Myocyte (in vitro differentiated cells): ENCODE measurements at places on chromosomes 2 and 18.

- DNase-seq, result no peak
Measured at GRCh38 chr2:9847140-9847539, 3.9 kb downstream of the TAF1B start.

GRCh38 chr2:128668946-128669345 lies 350.3 kb upstream of the HS6ST1 start:
- DNase-seq, result no peak

DNA sequence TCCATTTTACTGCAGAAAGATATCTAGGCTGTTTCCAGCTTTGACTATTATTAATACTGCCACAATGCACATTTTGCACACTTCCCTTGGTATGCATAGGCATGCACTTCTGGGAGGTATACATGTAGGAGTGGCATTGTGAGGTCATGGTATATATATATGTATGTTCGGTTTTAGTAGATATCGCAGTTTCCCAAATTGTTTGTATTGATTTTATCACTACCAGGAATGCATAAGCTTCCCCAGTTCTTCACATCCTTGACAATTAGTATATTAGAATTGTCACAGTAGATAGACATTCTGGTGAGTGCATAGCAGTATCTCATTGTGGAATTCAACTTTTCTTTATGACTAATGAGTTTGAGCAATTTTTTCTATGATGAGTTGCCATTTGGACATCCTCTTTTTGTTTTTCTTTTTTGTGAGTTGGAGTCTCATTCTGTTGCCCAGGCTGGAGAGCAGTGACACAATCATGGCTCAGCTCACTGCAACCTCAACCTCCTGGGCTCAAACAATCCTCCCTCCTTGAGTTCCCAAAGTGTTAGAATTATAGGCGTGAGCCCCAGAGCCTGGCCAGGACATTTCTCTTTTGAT lies 4.2 kb upstream of the GRB14 start:
- no peak for DNase-seq

GRCh38 chr2:635687-636621 lies 41.3 kb downstream of the TMEM18 start:
- no peak for DNase-seq

- no peak for DNase-seq
Measured at GRCh38 chr18:2845172-2845571, 1.6 kb upstream of the EMILIN2 start.

- no peak for DNase-seq
Measured at GRCh38 chr18:64991102-64991501, 759.7 kb upstream of the CDH7 start.

- no peak for DNase-seq
Measured at GRCh38 chr2:223634238-223634637, 32.1 kb upstream of the SCG2 start.

- DNase-seq, result peak; percentile 54
Measured at GRCh38 chr2:42045848-42046748, 1.7 kb upstream of the PKDCC start.
